Thoracic aorta (tissue), 2 donors: ENCODE measurements at places on chromosomes 7 and 10. TPM values are rescaled to one million over a fixed set of nuclear protein-coding genes. Genes with fewer than 3 reads are reported as not detected.

- peak overlapping the region; percentile 19 for H3K4me3 ChIP-seq
- H3K36me3 ChIP-seq: no peaks in the 10 kb centered on the region
- H3K4me1 ChIP-seq: peaks cover 11% of the 10 kb centered on the region
- DNase-seq: peak; percentile 9
These were observed 523.9 kb downstream of the SUGCT start for GRCh38 chr7:40658729-40659128.

GRCh38 chr10:132692311-132692710 is 93.6 kb downstream of the NKX6-2 start:
- no peak overlapping the region for H3K4me3 ChIP-seq
- no peaks in the 10 kb centered on the region for H3K4me1 ChIP-seq
- no peaks in the 10 kb centered on the region for H3K27me3 ChIP-seq
- no peak overlapping the region for H3K27ac ChIP-seq
- peaks cover 10% of the 10 kb centered on the region for H3K36me3 ChIP-seq

DNA sequence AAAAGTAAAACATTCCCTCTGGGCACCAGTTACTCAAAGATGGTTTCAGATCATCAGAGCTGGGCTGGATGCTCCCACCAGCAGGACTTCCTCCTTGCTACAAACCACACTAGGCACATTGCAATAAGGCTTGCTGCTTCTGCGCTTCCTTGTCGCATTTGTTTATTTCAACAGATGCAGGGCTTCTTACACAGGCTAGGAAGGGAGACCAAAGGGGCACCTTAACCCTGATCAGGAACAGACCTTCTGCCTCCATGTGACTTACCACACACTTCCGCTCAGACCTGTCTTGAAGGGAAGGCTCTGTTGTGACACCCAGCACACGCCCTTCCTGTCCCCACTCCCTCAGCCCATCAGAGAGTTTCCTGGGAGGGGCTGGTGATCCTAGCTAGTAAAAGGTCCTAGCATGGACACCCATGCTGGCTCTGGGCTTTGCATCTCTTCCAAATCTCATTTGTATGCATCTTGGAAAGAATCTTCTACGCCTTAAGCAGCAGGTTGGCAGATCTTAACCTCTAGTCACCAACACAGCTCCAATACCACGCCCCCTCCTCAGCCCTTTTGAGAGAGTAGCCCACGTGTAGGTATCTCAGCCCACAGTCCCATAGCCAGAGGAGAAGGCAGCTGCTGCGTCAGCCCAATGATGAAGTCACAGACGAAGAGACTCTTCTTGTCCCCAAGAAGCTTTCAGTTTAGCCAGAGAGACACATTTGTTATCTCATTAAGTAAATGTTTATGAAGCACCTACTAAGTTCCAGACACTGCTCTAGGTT is 47.1 kb upstream of the SVIL start:
- no peaks in the 10 kb centered on the region for H3K27me3 ChIP-seq
- no peak for DNase-seq
- peaks cover 11% of the 10 kb centered on the region for H3K36me3 ChIP-seq
- peak overlapping the region; percentile 54 for H3K27ac ChIP-seq
- no peak overlapping the region for H3K4me3 ChIP-seq

DNA sequence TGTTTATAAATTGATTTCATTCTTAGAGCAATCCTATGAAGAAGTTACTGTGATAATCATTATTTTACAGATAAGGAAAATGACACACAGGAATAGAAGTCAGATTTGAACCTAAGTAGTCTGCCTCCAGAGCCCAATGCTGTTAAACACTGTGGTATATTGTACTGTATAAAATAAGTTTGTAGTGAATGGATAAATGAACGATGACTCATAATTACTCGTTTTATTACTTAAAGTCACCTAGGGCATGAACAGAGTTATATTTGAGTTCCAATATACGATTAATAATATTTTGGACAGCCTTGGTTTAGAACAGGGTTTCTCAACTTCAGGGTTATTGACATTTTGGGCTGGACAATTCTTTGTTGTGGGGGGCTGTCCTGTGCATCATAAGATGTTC is 7.8 kb upstream of the BTRC start:
- H3K27me3 ChIP-seq: no peaks in the 10 kb centered on the region
- no peaks in the 10 kb centered on the region for H3K36me3 ChIP-seq
- H3K27ac ChIP-seq: no peak overlapping the region
- DNase-seq: no peak

GRCh38 chr7:45897042-45897690 is 8.9 kb downstream of the IGFBP1 start:
- H3K27ac ChIP-seq: no peak overlapping the region
- H3K36me3 ChIP-seq: no peaks in the 10 kb centered on the region
- no peaks in the 10 kb centered on the region for H3K27me3 ChIP-seq
- no peak overlapping the region for H3K4me3 ChIP-seq
- no peak for DNase-seq

- H3K4me1 ChIP-seq: peaks cover 17% of the 10 kb centered on the region
- no peak overlapping the region for H3K27ac ChIP-seq
- DNase-seq: no peak
- H3K36me3 ChIP-seq: no peaks in the 10 kb centered on the region
- no peak overlapping the region for H3K4me3 ChIP-seq
These were observed 23.7 kb upstream of the C10orf105 start for GRCh38 chr10:71743089-71743838.

Gene C7orf33
- total RNA-seq: not detected

Gene PHKG1
- total RNA-seq: 10.9 TPM
